Stimulated activated CD4-positive, alpha-beta T cell treated with anti-CD3 and anti-CD28 coated beads, TNF-alpha, amount 100 ng/mL, for 4 hours (primary cell): ENCODE measurements at places on chromosomes 11 and 22.

GRCh38 chr11:5115339-5115738 lies 22.8 kb downstream of the OR52A5 start:
- DNase-seq = no peak

DNA sequence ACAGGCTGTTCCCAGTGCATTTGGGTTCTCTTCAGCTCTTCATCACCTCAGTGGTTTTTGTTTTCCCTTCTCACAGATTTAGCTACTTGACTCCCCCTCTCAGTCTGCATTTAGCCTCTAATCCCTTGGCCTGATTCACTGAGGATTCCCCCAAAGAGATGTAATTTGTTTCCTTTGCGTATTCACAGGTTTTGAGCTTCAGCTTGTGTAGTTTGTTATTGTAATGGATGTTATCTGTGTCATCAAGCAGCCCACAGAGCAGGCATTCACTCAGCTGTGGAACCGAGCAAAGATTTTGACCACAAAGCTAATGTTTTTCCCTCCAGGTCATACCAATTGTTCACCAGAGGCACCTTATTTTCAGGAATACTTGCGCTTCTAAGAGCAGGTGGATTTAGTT lies 6.4 kb upstream of the ME3 start:
- no peak for DNase-seq

GRCh38 chr11:74611369-74611861 lies 19.0 kb downstream of the POLD3 start:
- no peak for DNase-seq

- DNase-seq = no peak
Observed at GRCh38 chr22:44572414-44573207, 74.6 kb upstream of the RTL6 start.

DNA sequence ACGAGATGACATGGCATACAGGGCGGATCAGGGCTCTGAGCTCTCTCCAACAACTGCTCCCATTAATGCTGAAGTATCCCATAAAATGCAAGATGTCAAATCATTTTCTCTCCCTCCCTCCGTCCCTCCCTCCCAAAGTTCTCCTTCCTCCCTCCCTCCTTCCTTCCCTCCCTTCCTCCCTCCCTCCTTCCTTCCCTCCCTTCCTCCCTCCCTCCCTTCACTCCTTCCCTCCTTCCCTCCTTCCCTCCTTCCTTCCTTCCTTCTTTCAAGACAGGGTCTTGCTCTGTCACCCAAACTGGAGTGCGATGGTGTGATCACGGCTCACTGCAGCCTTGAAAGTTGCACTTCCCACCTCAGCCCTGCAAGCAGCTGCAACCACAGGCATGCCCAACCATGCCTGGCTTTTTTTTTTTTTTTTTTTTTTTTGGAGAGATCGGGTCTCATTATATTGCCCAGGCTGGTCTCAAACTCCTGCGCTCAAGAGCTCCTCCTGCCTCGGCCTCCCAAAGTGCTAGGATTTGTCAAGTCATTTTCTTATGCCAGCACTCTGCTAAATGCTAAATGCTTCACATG lies 38.2 kb downstream of the TXN2 start:
- no peak for DNase-seq

DNA sequence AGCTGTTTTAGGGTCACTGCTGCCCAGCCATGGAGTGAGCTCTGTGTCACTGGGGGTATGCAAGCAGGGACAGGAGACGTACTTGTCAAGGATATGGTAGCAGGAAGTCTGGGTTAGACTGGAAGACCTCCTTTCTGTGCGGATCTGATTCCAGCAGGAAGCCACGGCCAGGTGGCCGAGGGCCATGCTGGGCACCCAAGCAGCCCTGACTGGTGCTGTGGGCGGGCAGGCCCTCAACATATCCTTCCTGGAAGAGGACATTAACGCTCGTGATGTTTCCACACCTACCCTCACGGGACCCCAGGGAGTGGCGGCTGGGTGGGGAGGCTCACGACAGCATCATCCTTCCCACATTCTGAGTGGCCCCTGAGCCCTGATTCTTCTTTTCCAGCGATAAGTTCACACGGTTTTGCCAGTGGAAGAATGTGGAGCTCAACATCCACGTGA lies 8.7 kb upstream of the ANKRD13D start:
- no peak for DNase-seq

- DNase-seq = no peak
Observed at GRCh38 chr11:75342231-75342918, 9.1 kb downstream of the ARRB1 start.

DNA sequence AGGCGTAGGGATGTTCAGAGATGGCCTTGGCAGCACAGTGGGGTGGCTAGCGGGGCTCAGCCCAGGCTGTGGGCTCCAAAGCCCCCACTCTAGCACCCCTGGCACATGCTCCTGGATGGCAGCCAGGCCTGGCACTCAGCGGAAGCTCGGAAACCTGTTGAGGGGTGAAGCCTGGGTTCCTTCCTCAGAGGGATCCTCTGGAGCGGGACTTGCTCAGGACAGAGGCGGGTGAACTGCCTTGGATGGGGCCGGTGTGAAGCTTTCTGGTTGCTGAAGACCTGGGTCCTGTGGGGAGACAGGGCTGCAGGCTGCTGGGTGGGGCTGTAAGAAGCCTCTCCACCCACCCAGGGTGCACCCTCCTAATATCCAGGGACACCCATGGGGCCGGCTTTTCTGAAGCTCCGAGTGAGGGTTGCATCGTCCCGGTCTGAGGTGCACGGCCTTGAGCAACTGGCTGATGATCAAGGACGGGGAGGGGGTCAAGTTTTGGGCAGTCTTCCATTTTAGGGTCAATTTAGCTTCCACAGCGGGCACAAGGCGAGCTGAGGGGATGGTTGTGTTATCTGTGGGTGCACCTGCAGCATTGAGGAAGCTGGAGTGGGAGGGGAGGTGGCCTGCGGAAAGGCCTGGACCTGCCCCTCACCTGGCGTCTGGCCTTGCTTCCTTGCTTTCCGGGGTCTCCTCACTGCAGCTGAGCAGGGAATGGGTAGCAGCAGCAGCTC lies 5.2 kb downstream of the MRGPRE start:
- DNase-seq = no peak

DNA sequence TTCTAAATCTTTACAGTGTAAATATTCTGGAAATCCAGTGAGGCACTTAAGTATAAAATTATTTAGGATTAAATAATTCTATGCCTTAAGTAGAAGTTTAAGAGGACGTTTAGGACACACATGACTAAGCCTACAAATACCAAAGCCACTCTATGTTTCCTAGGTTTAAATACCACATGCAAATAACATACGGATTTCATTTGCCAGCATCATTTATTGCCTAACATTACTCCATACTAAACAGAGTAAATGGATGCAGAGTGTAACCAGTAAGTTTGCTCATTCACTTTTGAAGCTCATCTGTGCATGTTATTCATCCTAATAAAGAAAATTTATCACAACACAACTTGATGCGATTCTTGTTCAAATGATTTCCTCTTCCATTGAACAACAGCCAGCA lies 4.1 kb downstream of the BDNF start:
- DNase-seq = no peak

GRCh38 chr11:34468209-34468841 lies 29.6 kb downstream of the CAT start:
- DNase-seq = no peak

- DNase-seq = no peak
Observed at GRCh38 chr22:49765951-49766350, 61.7 kb downstream of the BRD1 start.

DNA sequence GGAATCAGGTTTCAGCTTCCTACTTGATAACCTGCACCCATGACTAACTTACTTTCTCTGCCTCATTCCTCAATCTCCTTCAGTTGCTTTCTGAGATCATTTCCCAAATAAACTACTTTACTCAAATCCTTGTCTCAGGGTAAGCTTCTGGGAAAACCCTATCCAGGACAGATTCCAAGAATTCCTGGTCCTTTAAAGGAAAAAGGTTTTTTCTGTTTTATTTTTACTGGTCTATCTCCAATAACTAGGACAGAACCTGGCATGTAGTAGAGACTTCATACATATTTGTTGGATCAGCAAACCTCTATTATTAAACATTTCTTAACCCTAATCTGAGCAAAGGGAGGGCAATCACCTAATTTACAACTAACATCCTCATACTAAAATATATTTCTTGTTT lies 910.5 kb upstream of the CHORDC1 start:
- no peak for DNase-seq

DNA sequence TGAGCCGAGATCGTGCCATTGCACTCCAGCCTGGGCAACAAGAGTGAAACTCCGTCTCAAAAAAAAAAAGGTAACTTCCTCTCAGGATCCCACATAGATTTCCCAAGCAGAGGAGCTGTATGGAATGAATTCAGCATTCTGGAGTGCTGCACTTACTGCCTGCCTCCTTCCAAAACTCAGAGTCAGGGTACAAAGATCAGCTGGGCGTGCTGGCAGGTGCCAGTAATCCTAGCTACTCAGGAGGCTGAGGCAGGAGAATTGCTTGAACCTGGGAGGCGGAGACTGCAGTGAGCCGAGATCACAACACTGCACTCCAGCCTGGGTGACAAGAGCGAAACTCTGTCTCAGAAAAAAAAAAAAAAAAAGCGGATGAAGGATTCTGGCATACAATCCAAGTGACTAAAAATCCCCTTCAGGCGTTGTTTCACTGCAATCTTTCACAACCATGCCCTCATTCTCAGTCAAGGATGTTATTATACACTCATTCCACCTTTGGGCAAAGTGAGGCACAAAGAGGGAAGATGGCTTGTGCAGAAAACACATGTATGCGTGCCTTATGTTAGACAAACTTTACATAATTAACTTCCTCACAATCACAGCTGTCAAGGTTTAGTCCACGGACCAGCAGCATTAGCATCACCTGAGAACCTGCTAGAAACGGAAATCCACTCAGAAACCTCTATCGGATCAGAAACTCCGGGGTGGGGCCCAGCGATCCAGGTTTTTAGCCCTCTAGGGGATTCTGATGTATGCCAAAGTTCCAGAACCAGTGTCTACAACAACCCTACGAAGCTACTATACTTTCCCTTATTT lies 1.1 kb upstream of the NOL12 start:
- no peak for DNase-seq

GRCh38 chr11:119975561-119976152 lies 162.3 kb downstream of the TRIM29 start:
- DNase-seq = no peak

DNA sequence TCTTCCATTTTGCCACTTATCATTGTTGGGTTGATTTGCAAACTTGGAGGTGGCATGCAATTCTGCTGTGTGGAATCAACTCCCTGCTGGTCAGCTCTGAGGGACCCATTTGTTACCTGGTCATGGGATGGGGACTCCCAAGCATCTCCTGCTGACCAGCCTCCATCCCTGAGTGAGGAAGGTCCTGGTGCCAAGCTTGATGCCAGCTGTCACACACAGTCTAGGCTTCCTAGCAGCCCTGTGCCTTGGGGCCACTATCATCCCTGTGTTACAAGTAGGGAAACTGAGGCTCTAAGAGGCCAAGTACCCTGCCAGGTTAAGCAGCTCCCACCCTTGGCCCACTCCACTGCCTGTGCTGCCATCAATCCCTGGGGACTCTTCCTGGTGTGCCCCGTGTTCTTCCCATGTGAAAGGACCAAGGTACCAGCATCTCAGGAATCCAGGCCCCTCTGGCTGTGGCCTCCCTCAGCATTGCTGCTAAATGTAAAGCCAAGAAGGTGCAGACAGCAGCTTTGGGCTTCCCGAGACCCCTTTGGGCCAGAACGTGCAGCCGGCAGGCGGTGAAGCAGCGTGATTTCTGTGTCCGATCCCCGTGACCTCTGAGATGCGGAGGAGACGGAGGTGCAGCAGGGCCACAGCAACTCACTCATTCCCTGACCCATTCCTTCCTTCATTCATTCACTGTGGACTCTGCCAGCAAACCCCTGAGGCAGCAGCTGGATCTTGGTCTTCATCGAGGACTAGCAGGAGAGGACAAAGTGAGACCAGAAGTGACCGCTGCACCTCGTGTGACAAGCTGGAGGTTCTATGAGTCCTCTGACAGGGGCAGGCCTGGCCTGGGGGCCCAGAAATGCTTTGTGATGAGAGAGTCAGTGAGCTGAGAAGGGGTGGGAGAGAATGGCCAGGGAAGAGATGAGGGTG lies 49.7 kb downstream of the MYEOV start:
- no peak for DNase-seq
